ENCODE measurements at places on chromosomes 1 and 21.

- H3K27me3 ChIP-seq: peaks cover 4% of the 10 kb centered on the region
- DNase-seq: no peak
- no peaks in the 10 kb centered on the region for H3K36me3 ChIP-seq
- no peaks in the 10 kb centered on the region for H3K4me1 ChIP-seq
- H3K4me3 ChIP-seq: no peak overlapping the region
These were observed 2.1 kb upstream of the LCE2C start for GRCh38 chr1:152673016-152673415.

GRCh38 chr1:87888446-87888845 is 559.8 kb downstream of the LMO4 start:
- no peak for DNase-seq
- H3K27ac ChIP-seq: no peak overlapping the region
- H3K36me3 ChIP-seq: no peaks in the 10 kb centered on the region
- no peak overlapping the region for H3K4me3 ChIP-seq
- no peaks in the 10 kb centered on the region for H3K27me3 ChIP-seq
- H3K4me1 ChIP-seq: no peaks in the 10 kb centered on the region

- H3K4me3 ChIP-seq: no peak overlapping the region
- DNase-seq: no peak
- no peak overlapping the region for H3K27ac ChIP-seq
- H3K27me3 ChIP-seq: no peaks in the 10 kb centered on the region
These were observed 178.9 kb upstream of the SNX7 start for GRCh38 chr1:98482611-98483010.

- peak; percentile 82 for DNase-seq
- H3K27ac ChIP-seq: peak overlapping the region; percentile 32
- no peaks in the 10 kb centered on the region for H3K36me3 ChIP-seq
- H3K27me3 ChIP-seq: no peaks in the 10 kb centered on the region
- H3K4me1 ChIP-seq: peaks cover 25% of the 10 kb centered on the region
- no peak overlapping the region for H3K4me3 ChIP-seq
These were observed 14.2 kb upstream of the TENT5B start for GRCh38 chr1:27026621-27027574.

DNA sequence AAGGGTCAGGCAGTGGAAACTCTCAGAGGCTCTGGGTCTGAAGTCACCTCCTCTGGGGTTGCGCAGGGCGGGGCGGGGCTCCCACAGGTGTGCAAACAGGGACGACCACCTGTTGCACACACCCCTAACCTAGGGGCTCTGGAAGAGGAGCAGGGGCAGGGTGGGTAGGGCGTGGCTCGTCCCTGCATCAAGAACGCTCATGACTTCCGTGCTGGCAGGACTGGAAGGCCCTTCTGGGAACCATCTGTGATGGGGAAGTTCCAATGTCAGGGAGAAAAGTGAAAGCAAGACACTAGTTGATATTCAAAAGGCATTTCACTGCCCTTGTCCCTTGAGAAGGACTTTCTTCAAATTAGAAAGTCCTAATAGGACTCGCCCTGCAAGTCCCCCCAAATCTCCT is 22.1 kb upstream of the CLSTN1 start:
- no peaks in the 10 kb centered on the region for H3K27me3 ChIP-seq
- no peak overlapping the region for H3K27ac ChIP-seq
- no peak for DNase-seq
- peaks cover 6% of the 10 kb centered on the region for H3K36me3 ChIP-seq
- no peak overlapping the region for H3K4me3 ChIP-seq

DNA sequence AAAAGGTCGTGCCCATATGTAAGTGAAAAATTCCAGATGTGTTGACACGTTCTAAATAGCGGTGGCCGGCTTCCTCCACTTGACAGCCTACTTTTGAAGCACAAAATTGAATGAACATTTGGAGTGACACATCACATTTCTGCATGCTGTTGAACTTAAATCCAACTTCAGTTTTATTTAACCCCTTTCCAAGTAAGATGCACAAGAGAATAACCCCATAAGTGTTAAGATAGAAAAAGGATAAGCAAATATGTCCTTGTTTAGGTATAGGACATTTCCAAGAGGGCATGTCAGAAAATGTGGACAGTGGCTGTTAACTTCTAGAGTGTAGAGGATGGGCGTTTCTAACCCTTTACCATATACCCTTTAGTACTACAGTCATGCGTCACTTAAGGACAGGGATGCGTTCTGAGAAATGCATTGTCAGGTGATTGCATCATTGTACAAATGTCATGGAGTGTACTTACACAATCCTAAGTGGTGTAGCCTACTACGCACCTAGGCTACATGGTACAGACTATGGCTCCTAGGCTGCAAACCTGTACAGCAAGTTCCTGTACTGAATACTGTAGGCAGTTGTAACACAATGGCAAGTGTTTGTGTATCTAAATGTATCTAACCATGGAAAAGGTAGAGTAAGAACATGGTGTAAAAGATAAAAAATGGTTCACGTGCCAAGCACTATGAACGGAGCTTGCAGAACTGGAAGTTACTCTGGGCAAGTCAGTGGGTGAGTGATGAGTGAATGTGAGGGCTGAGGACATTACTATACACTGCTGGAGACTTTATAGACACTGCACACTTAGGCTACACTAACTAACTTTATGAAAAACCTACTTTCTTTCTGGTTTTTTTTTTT is 9.3 kb upstream of the FAM89A start:
- no peak overlapping the region for H3K27ac ChIP-seq
- H3K36me3 ChIP-seq: no peaks in the 10 kb centered on the region
- H3K4me3 ChIP-seq: no peak overlapping the region
- H3K4me1 ChIP-seq: peaks cover 24% of the 10 kb centered on the region
- DNase-seq: no peak

GRCh38 chr1:90534663-90535295 is 182.3 kb downstream of the BARHL2 start:
- no peaks in the 10 kb centered on the region for H3K4me1 ChIP-seq
- DNase-seq: no peak
- H3K36me3 ChIP-seq: no peaks in the 10 kb centered on the region
- H3K4me3 ChIP-seq: no peak overlapping the region

- peak within 1 kb of the TSS; percentile 87 for H3K27ac ChIP-seq
- no peaks in the 10 kb centered on the region for H3K27me3 ChIP-seq
- H3K36me3 ChIP-seq: no peaks in the 10 kb centered on the region
- peak; percentile 92 for DNase-seq
- H3K4me3 ChIP-seq: peak within 1 kb of the TSS; percentile 64
- peaks cover 13% of the 10 kb centered on the region for H3K4me1 ChIP-seq
These were observed at the start of gene SFN for GRCh38 chr1:26862781-26863684. SFN (plus strand) TSS chr1:26863149; CDS start chr1:26863213, 64 bp downstream.

- no peak overlapping the region for H3K4me3 ChIP-seq
- H3K36me3 ChIP-seq: no peaks in the 10 kb centered on the region
- peaks cover 18% of the 10 kb centered on the region for H3K4me1 ChIP-seq
- no peak for DNase-seq
- no peaks in the 10 kb centered on the region for H3K27me3 ChIP-seq
- H3K27ac ChIP-seq: peak overlapping the region; percentile 66
These were observed 4.1 kb downstream of the OLFML3 start for GRCh38 chr1:113983391-113983790.

DNA sequence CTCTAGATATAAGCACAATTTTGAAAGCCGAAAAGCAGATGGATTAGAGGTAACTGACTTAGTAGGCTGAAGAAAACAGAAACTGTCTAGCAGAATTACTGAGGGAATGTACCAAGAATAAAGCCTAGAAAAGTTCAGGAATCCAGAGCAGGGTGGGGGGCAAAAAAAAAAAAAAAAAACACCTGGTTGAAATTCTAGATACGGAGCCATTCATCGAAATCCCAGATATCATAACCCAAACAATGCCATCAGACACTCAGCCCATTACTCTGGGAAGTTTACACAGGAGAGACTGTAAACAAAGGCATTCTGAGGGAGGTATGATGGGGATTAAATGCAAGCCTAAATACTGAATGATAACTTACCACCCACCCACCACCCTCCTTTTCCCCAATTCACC is 45.6 kb downstream of the ENAH start:
- no peak overlapping the region for H3K4me3 ChIP-seq
- H3K36me3 ChIP-seq: no peaks in the 10 kb centered on the region
- DNase-seq: no peak
- no peaks in the 10 kb centered on the region for H3K4me1 ChIP-seq
- no peak overlapping the region for H3K27ac ChIP-seq
- no peaks in the 10 kb centered on the region for H3K27me3 ChIP-seq

- H3K36me3 ChIP-seq: no peaks in the 10 kb centered on the region
- H3K4me3 ChIP-seq: no peak overlapping the region
- peaks cover 33% of the 10 kb centered on the region for H3K4me1 ChIP-seq
- DNase-seq: no peak
These were observed 2.2 kb downstream of the S100A13 start for GRCh38 chr1:153624965-153625611.

DNA sequence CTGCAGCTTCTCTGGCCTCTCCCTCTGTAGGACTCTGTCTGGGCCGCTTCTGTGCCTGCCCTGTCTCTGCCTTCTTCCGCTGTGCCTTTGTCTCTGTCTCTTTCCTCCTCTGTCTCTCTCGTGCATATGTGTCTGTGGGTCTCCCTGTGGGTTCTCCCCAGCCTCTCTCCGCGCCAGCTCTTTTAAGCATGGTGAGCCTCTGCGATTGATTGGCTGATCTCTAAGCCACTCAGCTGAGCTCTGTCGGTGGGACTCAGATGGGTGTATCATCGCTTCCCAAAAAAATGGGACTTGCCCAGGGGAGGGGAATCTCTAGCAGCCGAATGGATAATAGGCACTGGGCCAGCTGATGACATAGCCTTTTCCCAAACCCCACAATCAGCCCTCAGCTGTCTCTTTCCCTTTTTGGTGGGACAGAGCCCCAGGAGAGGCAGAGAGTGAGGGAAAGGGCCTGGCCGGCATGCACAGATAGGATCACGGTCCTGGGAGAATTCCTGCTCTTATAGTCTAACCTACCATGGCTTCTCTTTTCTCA is at the start of gene ADAMTS4:
TSS of gene ADAMTS4 (minus strand) at position 158 of the 535 bp plus-strand sequence. CDS start 427 bp downstream, outside the sequence.
- H3K4me3 ChIP-seq: peak within 1 kb of the TSS; percentile 37
- peaks cover 64% of the 10 kb centered on the region for H3K4me1 ChIP-seq
- H3K27ac ChIP-seq: peak within 1 kb of the TSS; percentile 98
- peaks cover 9% of the 10 kb centered on the region for H3K36me3 ChIP-seq
- DNase-seq: no peak
- H3K27me3 ChIP-seq: no peaks in the 10 kb centered on the region

GRCh38 chr1:20279509-20279908 is 11.2 kb upstream of the VWA5B1 start:
- H3K4me3 ChIP-seq: no peak overlapping the region
- no peak for DNase-seq
- no peaks in the 10 kb centered on the region for H3K4me1 ChIP-seq
- H3K27ac ChIP-seq: no peak overlapping the region
- peaks cover 10% of the 10 kb centered on the region for H3K27me3 ChIP-seq

GRCh38 chr21:36132696-36133095 is 2.2 kb upstream of the CBR3 start:
- no peaks in the 10 kb centered on the region for H3K36me3 ChIP-seq
- peaks cover 22% of the 10 kb centered on the region for H3K4me1 ChIP-seq
- H3K27ac ChIP-seq: no peak overlapping the region

- H3K4me1 ChIP-seq: peaks cover 13% of the 10 kb centered on the region
- H3K36me3 ChIP-seq: no peaks in the 10 kb centered on the region
- H3K4me3 ChIP-seq: no peak overlapping the region
- H3K27ac ChIP-seq: no peak overlapping the region
- no peak for DNase-seq
- H3K27me3 ChIP-seq: no peaks in the 10 kb centered on the region
These were observed 30.0 kb downstream of the TENT5C start for GRCh38 chr1:117635805-117636204.

GRCh38 chr1:224054611-224055010 is 59.3 kb upstream of the FBXO28 start:
- no peak overlapping the region for H3K27ac ChIP-seq
- no peaks in the 10 kb centered on the region for H3K4me1 ChIP-seq
- no peak for DNase-seq
- H3K36me3 ChIP-seq: no peaks in the 10 kb centered on the region

DNA sequence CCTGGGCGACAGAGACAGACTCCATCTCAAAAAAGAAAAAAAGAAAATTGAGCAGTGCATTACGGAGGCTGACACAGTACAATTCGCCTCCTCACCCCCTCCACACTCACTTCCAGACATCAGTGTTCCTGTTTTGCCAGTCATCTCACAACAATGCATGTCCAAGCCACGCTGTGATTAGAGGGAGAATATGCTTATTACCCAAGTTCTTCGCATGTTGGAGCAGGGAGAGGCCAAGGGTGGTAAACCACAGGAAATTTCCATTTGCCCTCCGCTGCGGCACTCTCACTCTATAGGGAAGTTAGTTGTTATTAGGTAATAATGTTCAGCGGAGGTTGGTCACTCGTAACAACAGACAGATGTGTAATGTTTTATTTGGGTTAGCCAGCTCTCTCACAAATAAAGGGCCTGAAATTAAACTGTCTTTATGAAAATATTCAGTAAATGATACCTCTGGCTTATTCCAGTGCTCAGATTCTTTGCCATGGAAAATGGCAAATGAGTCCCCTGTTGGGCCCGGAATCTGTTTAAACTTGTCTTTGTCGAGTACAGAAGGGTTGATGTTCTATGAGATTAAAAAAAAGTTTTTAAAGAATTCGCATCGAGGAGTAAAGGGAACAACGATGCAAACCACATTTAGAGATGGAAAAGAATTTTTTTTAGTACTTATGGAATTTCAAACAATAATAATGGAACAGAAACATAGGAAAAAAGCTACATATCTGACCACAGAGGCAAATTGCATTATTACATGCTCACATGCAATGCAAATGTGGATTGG is 33.1 kb downstream of the KCNJ15 start:
- no peak overlapping the region for H3K4me3 ChIP-seq
- peaks cover 22% of the 10 kb centered on the region for H3K4me1 ChIP-seq
- H3K36me3 ChIP-seq: no peaks in the 10 kb centered on the region
- DNase-seq: no peak
- no peaks in the 10 kb centered on the region for H3K27me3 ChIP-seq

GRCh38 chr1:89367221-89367620 is 3.4 kb downstream of the GBP6 start:
- H3K4me1 ChIP-seq: no peaks in the 10 kb centered on the region
- H3K27me3 ChIP-seq: no peaks in the 10 kb centered on the region
- no peak overlapping the region for H3K4me3 ChIP-seq
- H3K36me3 ChIP-seq: no peaks in the 10 kb centered on the region
- no peak overlapping the region for H3K27ac ChIP-seq

- no peaks in the 10 kb centered on the region for H3K27me3 ChIP-seq
- H3K4me1 ChIP-seq: no peaks in the 10 kb centered on the region
- H3K36me3 ChIP-seq: no peaks in the 10 kb centered on the region
- no peak for DNase-seq
These were observed 8.1 kb downstream of the LRRC53 start for GRCh38 chr1:74504125-74504932.

All from upper lobe of right lung (tissue), 1 donor.